SK-N-DZ (cell line): ENCODE measurements at places on chromosomes 1 and 21.

GRCh38 chr21:26490771-26491170 lies 82.3 kb downstream of the CYYR1 start:
- no peak for DNase-seq

DNA sequence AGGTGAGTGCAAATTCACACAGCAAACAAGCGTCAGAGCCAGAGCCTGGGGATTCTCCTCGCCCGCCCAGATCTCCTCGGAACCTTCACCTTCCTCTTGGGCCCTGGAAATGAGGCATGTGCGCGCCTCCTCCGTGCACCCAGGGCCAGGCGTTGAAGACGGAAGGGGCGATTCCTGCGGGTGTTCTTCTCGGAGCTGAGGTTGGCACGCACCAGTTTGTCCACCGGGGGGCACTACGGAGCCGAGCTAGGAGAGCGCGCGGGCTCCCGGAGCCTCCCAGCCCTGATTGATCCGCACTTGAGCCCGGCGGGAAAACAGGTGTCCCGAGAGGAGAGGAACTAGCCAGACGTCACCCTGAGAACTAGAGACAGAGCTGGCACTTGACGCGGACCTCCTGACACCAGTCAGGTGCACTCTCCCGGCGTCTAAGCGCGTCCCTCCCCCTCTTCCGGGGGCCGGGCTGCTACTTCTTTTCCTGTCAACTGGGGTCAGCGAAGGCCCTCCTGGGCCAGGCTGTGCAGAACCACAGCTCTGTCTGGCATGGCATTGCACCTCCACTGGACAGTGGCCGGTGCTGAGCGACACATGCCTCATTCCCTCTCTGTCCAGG lies 18.3 kb upstream of the SERINC2 start:
- DNase-seq = peak; percentile 59

GRCh38 chr1:158163000-158163947 lies 17.4 kb upstream of the CD1D start:
- DNase-seq = no peak

GRCh38 chr1:89762386-89762778 lies 58.5 kb upstream of the LRRC8D start:
- DNase-seq = no peak

GRCh38 chr1:117665556-117666270 lies 59.9 kb downstream of the TENT5C start:
- no peak for DNase-seq

DNA sequence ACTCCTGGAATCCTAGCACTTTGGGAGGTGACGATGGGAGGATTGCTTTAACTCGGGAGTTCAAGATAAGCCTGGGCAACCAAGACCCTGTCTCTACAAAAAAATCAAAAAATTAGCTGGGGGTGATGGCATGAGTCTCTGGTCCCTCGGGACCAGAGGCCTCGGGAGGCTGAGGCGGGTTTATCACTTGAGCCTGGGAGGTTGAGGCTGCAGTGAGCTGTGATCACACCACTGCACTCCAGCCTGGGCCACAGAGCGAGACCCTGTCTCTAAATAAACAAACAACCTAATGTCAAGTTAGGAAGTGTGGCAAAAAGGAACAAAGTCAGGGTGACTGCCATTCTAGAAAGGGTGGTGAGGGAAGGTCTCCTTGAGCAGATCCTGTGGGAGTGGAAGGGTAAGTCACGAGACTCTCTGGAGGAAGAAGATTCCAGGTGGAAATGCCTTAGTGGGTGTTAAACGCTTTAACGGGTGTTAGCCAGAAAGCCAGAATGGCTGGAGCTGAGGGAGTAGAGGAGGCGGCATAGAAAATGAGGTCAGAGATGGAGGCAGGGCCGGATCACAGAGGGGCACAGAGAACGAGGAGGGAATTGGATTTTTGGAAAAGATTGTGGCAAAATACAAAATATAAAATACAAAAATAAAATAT lies 62.2 kb upstream of the ATP5PO start:
- DNase-seq = no peak
